ENCODE measurements at places on chromosomes 11 and 22.

GRCh38 chr11:130890039-130890745, 26.1 kb downstream of the SNX19 start:
- no peak for DNase-seq

DNA sequence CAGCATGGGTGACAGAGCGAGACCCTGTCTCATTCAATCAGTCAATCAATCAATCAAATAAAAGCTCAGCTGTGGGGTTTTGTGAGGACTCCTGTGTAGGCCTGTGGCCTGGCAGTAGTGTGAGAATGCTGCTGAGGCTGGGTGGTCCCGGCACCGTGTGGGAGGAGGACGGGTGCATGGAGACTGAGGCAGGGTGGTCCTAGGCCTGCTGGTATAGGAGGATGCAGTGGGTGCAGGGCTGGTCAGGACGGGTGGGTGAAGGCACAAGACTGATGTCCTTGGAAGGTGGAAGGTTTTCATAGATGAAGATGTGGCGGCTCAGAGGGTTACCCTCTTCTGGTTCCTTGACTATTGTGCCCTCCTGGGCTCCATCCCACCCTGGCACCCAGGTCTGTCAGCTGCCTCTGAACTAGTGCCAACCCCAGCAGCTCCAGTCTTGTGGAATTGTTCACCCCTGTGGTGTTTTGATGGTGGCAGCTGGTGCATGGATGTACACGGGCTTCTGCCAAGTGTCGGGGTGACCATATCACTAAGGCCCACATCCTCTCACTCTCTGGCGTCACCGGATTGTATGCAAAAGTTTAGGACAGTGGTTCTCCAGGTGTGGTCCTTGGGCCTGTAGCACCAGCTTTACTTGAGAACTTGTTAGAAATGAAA, 23.7 kb downstream of the TANGO2 start:
- DNase-seq, result no peak

GRCh38 chr22:26725012-26725676, 67.8 kb downstream of the MIAT start:
- no peak for DNase-seq

DNA sequence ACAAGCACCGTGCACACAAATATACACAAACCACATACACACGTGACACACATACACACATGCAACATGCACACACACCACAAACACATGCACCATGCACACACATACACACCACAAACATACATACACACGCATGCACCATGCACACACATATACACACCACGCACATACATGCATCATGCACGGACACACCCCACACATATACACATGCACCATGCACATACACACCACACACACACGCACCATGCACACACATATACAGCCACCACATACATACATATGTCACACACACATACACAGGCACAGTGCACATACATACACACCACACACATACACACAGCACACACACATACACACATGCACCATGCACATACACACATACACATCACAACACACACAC, 12.7 kb upstream of the B4GALNT4 start:
- DNase-seq, result no peak

DNA sequence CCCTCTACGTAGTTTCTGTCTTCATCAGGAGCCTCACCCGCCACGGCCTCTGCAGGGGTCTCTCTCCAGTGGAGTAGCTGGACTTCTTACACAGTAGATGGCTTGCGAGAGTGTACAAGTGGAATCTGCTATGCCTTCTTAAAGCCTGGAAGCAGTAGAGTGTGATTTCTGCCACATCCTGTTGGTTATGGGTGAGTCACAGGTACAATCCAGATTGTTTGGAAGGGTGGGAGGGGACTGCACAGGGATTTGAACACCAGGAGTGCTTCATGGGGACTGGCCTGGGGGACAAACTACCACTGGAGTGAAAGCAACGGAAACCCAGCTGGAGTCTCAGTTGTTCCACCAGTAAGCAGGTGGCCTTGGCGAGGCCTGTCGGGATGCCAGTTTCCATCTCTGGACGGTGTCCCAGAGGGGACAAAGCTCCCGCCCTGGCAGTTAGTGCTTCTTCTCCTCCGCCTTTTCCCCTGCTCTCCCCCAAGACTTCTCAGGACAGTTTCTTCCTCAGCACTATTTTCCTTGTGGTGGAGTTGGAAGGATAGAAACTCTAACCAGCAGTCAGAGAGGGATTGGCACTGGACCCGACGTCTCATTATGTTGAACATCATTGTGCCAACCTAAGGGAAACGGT, 85.0 kb upstream of the RCN1 start:
- DNase-seq, result no peak

DNA sequence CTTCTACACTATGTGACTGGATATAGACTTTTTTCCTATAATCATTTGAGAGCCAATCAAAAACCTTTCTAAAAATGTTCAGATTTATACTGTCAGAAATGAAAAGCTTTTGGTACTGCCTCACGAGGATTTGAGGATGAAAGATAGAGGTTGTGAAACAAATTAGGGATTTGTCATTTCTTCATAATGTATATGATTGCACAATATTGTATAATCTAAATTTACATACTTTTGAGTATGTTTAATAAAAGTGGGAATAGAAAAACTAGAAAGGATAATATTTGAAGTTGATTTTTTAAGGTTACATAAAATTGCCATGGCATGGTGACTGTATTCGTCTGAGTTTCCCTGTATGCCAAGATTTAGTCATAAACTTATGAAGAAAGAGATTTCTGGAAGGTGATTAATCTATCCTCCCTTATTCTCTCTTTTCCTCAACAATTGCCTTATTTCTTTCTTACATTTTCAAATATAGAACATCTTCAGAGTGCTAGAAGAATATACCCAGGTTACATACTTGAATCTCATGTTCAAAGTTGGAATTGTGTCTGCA, 56.2 kb downstream of the CASP12 start:
- DNase-seq, result no peak

- DNase-seq, result no peak
Measured at GRCh38 chr11:46949297-46949696, 12.7 kb downstream of the CSTPP1 start.

Data from colonic mucosa (tissue), 4 donors.